Glutamatergic neuron (in vitro differentiated cells): ENCODE measurements at places on chromosomes 4 and X. TPM values are rescaled to one million over a fixed set of nuclear protein-coding genes. Genes with fewer than 3 reads are reported as not detected.

The CFAP99 gene
- total RNA-seq: not detected

The TKTL2 gene
- not detected for total RNA-seq

The UBA6 gene
- 85.7 TPM for total RNA-seq

GRCh38 chrX:133776072-133776471 is 209.3 kb downstream of the GPC3 start:
- peaks cover 12% of the 10 kb centered on the region for H3K4me1 ChIP-seq
- DNase-seq: peak; percentile 56
- peaks cover 1% of the 10 kb centered on the region for H3K27me3 ChIP-seq
- no peak overlapping the region for H3K4me3 ChIP-seq

DNA sequence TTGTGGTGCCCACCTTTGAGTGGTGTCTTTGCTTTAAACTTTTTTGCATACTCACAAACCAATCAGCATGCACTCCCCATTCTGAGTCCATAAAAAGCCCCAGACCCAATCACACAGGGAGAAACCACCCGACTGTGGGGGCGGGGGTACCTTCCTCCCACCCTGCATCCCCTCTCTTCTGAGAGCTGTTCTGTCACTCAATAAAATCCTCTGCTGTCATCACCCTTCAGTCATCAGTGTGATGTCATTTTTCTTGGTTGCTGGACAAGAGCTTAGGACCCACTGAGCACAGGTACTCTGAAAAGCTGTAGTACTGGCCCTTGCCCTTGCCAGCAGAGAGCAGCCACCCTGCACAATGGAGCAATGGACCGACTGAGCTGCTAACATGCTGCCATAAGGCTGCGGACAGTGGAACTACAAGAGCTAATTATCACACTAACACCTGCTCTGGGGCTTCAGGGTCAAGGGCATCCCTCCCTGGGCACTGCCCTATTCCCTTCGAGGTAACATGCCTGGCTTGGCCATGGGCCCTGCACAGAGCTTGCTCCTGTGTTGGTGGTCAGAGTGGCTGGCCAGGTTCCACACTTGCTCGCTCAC is 62.9 kb upstream of the PGRMC2 start:
- no peaks in the 10 kb centered on the region for H3K36me3 ChIP-seq
- no peaks in the 10 kb centered on the region for H3K27me3 ChIP-seq
- no peak overlapping the region for H3K27ac ChIP-seq
- no peak overlapping the region for H3K4me3 ChIP-seq
- DNase-seq: no peak

DNA sequence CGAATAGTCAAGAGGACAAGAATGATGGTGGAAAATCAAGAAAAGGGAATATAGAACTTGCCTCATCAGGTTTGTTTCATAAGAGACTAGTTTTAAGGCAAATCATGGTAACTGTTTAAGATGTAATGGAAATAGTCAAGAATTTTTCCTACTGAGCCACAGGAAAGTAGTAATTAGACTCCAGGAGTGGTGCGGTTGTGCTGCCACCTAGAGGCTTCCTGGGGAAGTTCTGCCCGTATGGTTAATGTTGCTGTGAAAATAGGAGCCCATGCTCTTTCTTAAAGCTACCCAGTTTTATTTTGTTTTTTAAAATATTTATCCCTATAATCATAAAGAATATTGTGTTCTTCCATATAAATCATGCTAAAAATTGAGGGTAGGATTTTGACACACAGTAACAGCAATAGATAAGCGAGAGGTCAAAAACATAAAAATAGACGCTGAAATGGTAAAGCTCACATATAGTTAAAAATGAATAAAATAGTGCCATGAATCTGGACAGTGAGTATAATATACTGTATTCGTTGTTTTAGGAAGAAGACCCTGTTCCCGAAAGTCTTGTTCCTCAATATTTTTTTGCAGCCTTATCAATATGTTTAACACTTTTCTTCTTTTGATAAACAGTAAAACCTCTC is 87.0 kb downstream of the PHOX2B start:
- no peak overlapping the region for H3K27ac ChIP-seq
- H3K4me1 ChIP-seq: peaks cover 2% of the 10 kb centered on the region
- peak; percentile 72 for DNase-seq
- no peaks in the 10 kb centered on the region for H3K27me3 ChIP-seq
- H3K4me3 ChIP-seq: no peak overlapping the region

The GIMD1 gene
- total RNA-seq: not detected

The CCNB3 gene
- 0.66 TPM for total RNA-seq

GRCh38 chr4:111689731-111690130 is 455.5 kb upstream of the FAM241A start:
- H3K4me1 ChIP-seq: no peaks in the 10 kb centered on the region
- no peak overlapping the region for H3K4me3 ChIP-seq
- no peaks in the 10 kb centered on the region for H3K27me3 ChIP-seq
- no peak for DNase-seq
- H3K27ac ChIP-seq: no peak overlapping the region
- no peaks in the 10 kb centered on the region for H3K36me3 ChIP-seq

DNA sequence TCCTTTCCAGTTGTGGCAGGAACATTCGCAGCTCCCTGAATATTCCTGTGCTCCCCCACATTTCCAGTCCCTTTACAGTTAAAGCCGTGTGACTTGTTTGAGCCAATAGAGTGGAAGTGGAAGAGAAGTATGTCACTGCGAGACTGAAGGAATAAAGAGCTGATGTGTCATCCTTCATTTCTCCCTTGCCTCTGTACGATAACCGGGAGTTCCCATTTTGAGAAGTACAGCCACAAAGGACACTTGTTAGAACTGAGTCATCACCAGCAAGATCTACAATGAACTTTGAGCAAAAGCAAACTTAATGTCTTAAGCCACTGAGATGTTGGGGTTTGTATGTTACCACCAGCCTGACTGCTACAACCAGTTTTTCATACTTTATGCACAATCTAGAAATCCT is 92.3 kb downstream of the SPRY1 start:
- no peaks in the 10 kb centered on the region for H3K36me3 ChIP-seq
- no peak overlapping the region for H3K4me3 ChIP-seq
- H3K27me3 ChIP-seq: peaks cover 5% of the 10 kb centered on the region
- no peak overlapping the region for H3K27ac ChIP-seq
- peaks cover 14% of the 10 kb centered on the region for H3K4me1 ChIP-seq
- DNase-seq: no peak

GRCh38 chrX:110055616-110056015 is 52.7 kb downstream of the TMEM164 start:
- no peak for DNase-seq
- H3K4me1 ChIP-seq: peaks cover 22% of the 10 kb centered on the region
- no peaks in the 10 kb centered on the region for H3K36me3 ChIP-seq
